Right renal cortex interstitium (tissue), 3 donors: ENCODE measurements at places on chromosomes 16 and 17. TPM values are rescaled to one million over a fixed set of nuclear protein-coding genes. Genes with fewer than 3 reads are reported as not detected.

DNA sequence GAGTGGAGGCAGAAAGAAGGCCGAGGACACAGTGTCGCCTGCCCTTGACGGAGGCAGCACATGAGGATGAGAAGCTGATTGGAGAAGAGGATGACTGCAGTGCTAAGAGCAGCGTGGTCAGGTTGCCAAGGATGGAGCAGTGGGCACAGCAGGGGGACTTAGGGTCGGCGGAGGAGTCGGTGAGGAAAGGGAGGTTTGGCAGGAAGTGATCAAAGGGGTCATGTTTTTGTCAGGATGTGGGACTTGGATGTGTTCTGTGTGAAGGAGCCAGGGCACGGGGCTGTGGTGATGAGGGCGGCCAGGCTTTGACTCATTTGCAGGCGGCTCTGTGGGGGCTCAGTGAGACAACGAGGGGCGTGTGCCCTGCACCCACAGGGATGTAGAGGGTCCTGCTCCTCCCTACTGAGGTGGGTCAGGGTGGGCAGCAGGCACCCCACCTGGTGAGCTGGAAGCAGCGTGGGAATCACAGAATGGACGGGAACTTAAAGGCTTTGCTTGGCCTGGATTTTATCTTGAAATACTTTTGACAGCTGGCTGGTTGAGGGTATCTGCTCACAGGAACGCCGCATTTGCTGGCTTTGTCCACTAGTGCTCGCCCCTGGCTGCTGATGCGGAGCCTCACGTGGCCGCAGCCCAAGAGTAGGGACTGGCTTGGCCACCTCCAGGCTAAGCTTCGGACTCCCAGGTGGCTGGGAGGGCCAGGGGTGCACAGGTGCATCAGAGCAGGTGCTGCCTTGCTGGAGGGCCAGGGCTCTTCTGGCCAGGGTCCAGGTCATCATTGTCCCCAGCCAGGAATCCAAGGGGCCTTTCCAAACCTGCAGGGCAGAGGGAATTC, 6.0 kb downstream of the MPG start:
- DNase-seq = no peak

DNA sequence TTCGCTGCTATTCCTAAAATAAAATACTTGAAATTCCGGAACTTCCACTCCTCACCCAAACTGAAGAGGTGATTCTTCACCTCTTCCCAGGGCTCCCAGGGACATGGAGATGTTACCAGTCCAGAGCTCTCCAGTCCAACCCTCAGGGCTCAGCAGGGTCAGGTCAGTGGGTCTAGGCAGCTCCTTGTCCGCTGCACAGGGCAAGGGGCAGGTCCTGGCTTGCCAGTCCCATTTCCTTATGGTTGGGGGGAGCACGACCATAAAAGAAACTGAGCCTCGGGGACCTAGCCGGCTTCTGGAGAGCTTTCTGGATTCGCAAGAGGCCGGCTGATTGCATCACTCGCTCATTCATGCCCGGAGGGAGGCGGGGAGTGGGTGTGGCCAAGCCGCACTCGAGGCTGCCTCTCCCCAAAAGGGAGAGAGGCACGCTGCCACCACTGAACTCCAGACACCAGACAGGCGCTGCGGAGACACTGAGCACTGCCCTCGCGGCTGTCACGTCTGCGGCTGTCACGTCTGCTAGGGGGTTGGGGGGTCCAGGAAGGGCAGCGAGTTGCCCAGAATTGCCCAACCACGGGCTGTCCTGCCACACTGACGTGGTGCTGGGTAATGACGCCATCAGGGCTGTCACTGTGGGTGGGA, 15.8 kb downstream of the SLC7A5 start:
- peak; percentile 55 for DNase-seq

DNA sequence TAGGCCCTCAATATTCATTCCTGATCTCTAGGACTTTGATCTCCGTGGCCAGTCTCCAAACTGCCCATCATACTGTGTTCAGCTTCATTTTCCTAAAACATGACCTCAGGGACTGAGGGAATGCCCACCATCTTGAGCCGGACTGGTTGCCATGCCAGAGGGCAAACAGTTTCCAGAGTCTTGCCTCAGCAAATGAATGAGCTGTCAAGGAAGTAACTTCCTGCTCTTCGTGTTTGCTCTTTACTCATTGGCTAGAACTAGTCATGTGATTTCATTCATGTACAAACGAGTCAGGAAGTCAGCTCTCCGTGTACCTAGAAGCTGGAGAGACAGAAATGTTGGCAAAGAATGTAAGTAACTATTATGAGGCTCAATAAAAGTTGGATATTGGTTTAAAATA, 50.2 kb downstream of the ANKFN1 start:
- DNase-seq = no peak

- no peak for DNase-seq
These were observed 136.7 kb downstream of the PCTP start for GRCh38 chr17:55887531-55887930.

- no peak for DNase-seq
These were observed 744 bp upstream of the NF1 start for GRCh38 chr17:31093866-31094599.

- DNase-seq = no peak
These were observed 49.6 kb downstream of the LDHD start for GRCh38 chr16:75066861-75067447.

The NPIPA7 gene
- 6.8 TPM for polyA plus RNA-seq

The GRN gene
- polyA plus RNA-seq = 258 TPM

The AATK gene
- 3.9 TPM for polyA plus RNA-seq

The CTRB1 gene
- not detected for polyA plus RNA-seq

The AARS1 gene
- polyA plus RNA-seq = 97.8 TPM

The PGP gene
- polyA plus RNA-seq = 10.1 TPM
